Activated T-cell treated with anti-CD3 and anti-CD28 coated beads for 1 hour (primary cell): ENCODE measurements at places on chromosomes 2 and 18.

GRCh38 chr2:140200307-140200706 is 1420.1 kb upstream of the NXPH2 start:
- DNase-seq: no peak

- no peak for DNase-seq
These were observed 2.8 kb downstream of the CYTIP start for GRCh38 chr2:157441072-157441454.

DNA sequence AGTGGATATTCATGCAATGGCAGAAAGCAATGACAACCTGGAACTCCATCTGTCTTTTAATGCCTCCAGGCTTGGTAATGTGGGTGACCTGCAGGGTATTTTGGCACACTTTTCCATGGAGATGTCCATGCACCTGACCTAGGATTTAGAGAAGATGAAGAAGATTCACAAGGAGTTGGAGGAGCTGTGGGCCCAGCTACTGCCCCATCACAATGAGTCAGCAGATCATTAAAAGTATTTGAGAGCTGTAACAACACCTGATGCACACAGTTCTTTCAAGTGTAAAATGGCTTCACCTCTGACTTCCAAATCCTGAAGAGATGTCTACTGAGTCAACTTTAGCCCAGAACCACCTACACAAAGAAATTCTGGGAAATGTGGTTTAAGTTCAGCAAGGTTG is 22.1 kb upstream of the OSR1 start:
- no peak for DNase-seq

- DNase-seq: no peak
These were observed 317.6 kb upstream of the NCKAP5 start for GRCh38 chr2:133885847-133886246.

- no peak for DNase-seq
These were observed 138.6 kb upstream of the GLI2 start for GRCh38 chr2:120596990-120597594.

DNA sequence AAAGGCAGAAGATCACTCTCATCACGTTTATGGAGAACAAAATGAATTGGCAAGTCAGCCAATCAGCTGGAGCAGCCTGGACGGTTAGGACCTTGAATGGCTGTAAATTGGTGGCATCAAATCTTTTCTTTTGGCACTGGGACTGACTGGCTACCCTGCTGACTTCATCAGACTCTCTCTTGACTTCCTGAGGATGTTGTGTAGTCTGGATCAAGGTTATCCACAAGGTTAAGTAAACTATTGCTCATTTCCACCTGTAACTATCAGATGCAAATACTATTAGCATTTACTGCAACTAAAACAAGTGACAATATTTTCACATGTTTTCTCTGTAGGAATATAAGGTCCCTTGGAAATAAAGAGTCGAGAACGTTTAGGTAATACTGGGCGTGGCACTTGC is 134.3 kb upstream of the RASGRP3 start:
- DNase-seq: no peak

DNA sequence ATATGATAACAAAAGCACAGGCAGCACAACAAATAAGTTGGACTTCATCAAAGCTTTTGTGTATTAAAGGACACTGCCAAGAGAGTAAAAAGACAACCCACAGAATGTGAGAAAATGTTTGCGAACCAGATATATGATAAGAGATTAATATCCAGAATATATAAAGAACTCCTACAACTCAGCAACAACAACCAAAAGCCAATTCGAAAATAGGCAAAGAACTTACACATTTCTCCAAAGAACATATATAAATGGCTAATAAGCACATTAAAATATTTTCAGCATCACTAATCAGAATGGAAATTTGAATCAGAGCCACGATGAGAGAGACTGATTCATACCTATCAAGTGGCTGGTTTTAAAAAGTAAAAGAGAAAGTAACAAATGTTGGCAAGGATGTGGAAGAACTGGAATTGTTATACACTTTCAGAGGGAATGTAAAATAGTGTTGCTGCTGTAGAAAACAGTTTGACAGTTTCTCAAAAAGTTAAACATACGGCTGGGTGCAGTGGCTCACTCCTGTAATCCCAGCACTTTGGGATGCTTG is 25.2 kb downstream of the EPB41L5 start:
- DNase-seq: no peak

- no peak for DNase-seq
These were observed 264.0 kb upstream of the FBXO11 start for GRCh38 chr2:48170281-48170680.

DNA sequence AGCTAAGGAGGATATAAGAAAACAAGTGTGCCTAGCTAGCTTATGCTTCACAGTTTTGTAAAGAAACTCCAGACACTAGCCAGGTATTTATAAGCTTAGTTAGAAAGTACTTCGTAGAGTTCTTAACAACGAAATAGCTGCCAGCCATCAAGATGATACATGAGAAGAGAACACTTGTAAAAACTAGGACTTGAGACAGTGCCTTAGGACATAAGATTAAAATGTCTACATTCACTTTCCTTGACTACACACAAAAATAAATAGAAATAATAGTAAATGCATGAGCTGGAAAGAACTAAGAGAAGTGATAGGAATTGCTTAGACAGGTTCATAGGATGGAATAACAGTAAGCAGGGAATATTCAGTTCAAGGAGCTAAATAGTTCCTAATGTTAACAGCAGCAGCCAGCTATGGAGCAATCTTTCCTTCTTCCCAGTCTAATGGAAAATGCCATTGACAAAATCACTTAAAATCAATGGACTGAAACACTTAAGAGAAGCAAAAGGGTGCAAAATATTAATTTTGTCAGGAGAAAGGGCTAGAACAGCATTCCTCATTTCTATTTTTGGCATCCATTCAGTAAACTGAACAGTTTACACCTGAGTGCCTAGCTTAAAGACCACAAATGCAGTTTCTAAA is 186.6 kb downstream of the PDE11A start:
- no peak for DNase-seq

DNA sequence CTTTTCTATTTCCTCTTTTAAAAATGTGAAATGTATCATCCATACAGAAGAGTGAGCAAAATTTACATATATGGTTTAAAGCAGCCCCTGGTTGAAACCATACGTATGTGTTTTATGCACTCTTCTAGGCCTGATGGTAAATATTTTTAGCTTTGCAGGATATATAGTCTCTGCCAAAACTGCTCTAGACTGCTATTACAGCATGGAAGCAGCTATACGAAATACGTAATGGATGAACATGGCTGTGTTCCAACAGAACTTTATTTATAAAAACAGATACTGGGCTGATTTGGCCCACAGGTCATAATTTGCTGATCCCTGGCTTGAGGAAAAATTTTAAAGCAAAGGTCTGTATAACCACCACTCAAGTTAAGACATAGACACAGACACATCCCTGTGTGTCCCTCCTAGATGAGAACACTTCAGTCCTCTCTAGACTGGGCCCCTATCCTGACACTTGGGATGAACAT is 42.5 kb upstream of the ATP8B1 start:
- no peak for DNase-seq

GRCh38 chr18:3058328-3059191 is 45.6 kb upstream of the LPIN2 start:
- DNase-seq: no peak

GRCh38 chr18:11767935-11768334 is 78.9 kb downstream of the GNAL start:
- DNase-seq: no peak

DNA sequence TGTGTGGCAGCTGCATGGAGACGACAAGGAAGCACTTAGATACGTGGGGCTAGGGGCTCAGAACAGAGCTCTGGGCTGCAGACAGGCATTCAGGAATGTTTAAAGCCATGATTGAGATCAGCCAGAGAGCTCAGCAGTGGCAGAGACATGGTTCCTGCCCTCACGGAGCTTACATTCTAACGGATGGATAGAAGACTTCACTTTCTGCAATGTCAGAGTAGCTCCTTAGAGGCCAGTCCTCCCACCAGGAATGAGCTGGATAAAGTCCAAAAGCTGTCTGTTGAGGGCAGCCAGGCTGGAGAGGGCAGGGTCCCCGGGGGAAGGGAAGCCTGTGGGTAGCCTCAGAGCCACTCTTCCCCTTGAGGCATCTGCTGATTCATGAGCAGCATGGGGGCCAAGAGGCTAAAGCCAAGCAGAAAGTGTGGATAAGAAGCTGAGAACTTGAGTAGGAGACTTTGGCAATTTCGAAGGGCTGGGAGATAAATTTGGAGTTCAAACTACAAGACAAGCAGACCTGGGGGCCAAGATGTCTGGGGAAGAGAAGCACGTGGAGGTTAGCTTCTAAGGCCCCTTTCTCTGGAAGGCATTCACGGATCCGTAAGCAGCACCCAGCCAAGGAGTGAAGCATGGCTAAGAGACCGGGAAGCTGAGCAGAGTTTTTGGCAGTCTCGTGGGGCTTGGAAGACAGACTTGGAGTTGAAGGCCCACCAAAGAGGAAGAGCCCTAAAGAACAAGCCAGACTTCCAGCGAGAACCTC is 9.7 kb upstream of the CIB4 start:
- no peak for DNase-seq

DNA sequence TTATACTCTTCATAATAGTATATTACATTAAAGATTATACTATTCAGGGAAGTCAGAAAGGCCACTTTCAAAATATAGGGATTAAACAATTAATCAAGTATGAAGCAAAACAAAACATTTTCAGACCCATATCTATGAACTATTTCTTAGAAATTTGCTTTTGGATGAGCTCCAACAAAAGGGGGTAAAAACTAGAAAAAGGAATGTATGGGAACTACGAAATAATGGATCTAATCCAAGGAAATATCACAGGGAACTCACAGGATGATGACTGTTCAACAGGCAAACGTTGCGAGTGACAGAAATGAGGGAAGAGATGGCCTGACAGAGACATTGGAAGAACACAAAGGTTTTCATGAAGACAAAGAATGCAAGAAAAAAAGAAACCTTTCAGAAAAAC is 27.9 kb downstream of the G6PC2 start:
- no peak for DNase-seq

DNA sequence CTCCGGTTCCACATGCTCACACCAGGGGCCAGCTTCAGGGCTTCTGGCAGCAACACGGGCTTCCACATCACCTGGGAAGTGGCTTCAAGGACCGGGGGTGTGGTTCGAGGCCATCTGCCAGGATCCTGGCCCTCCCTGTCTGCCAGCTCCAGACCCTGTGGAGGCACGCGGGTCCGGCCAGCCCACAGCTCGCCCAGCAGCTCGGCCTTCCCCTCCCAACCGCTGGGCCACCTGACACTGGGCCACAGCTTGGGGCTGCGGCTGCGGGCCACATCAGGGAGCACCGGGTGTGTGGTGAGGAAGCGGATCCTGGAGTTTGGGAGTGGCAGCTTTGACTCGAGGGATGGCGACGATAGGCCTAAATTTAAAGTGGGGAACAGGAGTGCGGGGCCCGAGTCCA is 7.0 kb downstream of the C2orf81 start:
- no peak for DNase-seq

DNA sequence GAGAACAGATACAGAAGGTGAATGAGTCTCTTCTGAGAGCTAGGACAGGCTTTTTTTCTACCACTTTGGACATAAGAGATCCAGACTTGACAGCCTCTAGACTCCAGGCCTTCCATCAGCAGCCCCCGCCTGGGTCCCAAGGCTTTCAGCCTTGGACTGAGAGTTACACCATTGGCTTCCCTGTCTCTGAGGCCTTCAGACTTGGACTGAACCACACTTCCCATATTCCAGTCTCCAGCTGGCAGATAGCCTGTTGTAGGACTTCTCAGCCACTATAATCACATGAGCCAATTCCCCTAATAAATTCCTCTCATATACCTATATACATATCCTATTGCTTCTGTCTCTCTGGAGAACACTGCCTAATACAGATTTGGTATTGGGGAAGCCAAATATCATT is 128.2 kb downstream of the MCFD2 start:
- no peak for DNase-seq

GRCh38 chr2:11710632-11711353 is 35.6 kb upstream of the LPIN1 start:
- no peak for DNase-seq

- no peak for DNase-seq
These were observed 57.2 kb downstream of the SPTBN1 start for GRCh38 chr2:54513363-54513715.

GRCh38 chr18:7116792-7117389 is 706 bp downstream of the LAMA1 start:
- DNase-seq: no peak

DNA sequence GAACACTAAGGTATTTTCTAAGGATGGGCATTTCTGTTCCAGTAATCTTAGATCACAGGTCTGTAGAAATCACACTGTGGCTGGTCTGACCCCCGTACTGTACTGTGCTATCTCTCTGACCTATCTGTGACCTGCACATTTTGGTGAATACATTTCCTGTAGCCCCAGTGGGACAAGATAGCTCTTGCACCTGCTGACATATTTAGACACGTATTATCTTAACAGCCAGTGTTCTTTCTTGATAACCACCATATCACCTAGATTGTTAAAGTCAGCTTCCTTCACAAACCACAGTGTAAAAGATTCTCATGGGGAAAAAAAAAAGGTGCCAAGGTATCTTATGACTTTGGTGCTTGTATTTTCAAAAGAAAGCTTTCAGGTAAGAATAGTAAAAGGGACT is 39.8 kb upstream of the TMEM247 start:
- no peak for DNase-seq

DNA sequence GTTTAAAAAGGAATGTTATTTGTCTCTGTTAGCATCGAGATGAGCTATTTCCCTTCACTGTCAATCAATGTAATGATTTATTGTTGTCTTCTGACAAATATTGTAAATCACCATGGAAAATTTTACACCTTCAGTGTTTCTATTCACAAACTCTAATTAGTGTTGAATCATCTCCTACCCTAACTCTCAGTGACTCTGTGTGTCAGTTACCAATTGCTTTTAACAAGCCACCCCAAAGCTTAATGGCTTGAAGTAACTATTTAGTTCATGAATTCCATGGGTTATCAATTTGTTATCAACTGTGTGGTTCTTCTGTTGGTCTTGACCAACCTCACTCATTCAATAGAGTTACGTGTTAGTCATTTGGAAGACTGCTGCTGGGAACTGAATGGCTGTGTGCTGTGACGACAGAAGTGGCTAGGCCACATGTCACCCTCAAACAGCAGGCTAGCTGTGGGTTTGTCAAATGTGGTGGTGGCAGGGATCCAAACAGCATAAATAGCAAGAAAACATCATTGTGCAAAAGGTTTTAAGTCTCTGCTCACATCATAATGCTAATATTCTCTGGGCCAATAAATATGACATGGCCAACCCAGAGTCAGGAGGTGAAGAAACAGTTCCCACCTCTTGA is 910.8 kb upstream of the CDH2 start:
- no peak for DNase-seq

GRCh38 chr18:41842886-41843285 is 112.1 kb upstream of the PIK3C3 start:
- DNase-seq: no peak

DNA sequence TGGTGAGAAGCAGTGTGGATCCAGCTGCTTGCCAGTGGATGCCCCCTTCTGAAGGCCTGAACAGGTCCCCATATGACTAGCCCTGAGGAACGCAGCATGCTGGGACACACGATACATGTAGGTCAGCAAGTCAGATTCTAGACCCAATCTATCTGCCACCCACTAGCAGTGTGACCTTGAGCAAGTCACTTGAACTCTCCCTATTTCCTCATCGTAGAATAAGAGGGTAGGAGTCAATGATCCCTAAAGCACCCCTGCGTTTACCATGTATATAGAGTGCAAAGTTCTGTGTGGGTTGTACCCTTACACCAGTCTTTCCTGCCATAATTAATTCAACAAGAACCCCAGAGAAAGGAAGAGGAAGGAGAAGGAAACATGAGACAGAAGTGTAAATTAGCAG is 123.7 kb downstream of the GALNT14 start:
- no peak for DNase-seq
